Left renal cortex interstitium (tissue), 4 donors: ENCODE measurements at places on chromosomes 6 and 20.
A peak's percentile ranks its signal among the peaks of the same experiment; 100 is the strongest.

DNA sequence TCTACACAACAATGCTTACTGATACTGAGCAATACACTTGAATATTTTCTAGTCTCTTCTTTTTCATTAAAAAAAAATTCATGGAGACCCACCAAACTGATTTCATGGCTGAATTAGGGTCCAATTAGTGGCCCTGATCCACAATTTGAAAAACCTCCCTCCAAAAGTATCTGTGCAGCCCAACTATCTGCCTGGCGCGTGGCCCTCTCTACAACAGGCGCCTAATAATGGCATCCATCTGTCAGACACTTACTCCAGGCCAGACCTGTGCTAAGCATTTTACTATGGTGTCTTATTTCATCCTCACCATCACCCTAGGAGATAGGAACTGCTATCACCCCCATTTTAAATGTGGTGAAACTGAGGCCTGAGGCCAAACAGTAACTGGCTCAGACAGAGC, 14.0 kb downstream of the TFEB start:
- DNase-seq = no peak

- DNase-seq = no peak
Observed at GRCh38 chr20:33172781-33173180, 4.8 kb downstream of the BPIFA2 start.

- DNase-seq = no peak
Observed at GRCh38 chr6:11012976-11013720, 31.0 kb downstream of the ELOVL2 start.

GRCh38 chr20:55353206-55353605, 652.1 kb downstream of the CBLN4 start:
- no peak for DNase-seq

- peak; percentile 61 for DNase-seq
Observed at GRCh38 chr6:143575440-143575839, 63.9 kb upstream of the FUCA2 start.

DNA sequence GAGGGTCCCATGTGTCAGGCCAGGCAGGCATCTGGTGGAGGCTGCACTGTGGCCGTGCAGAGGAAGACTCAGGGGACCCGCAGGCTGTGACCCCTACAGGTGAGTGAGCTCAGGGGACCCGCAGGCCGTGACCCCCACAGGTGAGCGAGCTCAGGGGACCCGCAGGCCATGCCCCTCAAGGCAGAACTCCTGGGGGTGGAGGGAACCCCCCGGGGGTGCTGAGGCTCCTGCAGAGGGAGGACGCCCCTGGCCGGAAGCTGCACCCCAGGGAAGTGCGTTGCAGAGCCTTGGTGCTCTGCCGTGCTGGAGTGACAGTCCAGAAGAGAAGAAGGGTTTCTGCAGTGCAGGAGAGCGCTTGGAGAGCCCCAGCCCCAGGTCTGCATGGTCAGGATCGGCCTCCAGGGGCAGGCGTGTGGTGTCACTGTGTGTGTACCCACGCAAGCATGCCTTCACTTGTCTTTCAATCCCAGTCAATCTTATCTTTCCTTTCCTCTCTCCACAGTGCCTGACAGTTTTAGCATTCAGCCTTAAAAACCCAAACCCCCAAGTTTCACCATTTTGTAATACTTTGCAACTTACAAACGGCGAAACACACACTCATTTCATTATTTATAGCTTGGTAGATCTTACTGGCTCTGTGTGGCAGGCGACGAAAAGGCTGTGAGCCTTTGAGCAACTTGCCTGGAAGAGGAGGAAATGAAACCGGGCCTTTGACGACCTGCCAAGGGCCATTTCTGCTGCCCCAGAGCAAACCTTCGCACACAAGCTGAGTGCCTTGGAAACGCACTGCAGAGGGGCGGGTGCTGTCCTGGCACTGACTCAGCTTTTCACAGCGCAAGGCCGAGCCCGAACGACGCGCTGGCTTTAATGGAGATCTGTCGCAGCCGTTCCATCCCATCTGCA, 101.4 kb upstream of the AGPAT4 start:
- no peak for DNase-seq

- no peak for DNase-seq
Observed at GRCh38 chr6:33013608-33014007, 4.2 kb upstream of the HLA-DOA start.

- no peak for DNase-seq
Observed at GRCh38 chr6:96089173-96089572, 73.4 kb downstream of the FUT9 start.

DNA sequence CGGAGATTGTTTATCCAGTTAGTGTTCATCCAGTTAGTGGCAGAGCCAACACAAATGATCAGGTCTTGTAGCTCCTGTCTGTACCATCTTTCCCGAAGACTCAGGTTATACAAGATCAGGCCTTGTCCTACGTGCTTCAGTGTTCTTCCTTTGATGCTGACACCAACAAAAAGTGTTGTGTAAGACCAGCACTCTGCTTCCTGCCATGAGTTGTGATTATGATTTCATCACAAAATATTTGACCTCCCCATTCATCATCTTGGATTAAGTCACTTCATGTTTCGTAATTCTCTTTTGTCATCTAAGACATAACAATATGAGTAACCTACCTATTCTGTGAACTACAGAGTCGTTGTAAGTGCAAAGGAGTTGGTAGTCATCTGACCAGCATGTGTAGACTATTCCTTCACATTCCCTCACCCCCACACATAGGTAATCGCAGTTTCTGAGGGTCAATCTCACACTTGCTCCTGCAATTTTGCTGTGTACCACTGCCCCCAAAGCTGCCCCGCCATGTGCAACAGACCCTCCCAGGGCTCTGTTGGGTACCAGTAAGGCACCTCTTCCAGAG, 135.6 kb upstream of the SLC22A23 start:
- no peak for DNase-seq

DNA sequence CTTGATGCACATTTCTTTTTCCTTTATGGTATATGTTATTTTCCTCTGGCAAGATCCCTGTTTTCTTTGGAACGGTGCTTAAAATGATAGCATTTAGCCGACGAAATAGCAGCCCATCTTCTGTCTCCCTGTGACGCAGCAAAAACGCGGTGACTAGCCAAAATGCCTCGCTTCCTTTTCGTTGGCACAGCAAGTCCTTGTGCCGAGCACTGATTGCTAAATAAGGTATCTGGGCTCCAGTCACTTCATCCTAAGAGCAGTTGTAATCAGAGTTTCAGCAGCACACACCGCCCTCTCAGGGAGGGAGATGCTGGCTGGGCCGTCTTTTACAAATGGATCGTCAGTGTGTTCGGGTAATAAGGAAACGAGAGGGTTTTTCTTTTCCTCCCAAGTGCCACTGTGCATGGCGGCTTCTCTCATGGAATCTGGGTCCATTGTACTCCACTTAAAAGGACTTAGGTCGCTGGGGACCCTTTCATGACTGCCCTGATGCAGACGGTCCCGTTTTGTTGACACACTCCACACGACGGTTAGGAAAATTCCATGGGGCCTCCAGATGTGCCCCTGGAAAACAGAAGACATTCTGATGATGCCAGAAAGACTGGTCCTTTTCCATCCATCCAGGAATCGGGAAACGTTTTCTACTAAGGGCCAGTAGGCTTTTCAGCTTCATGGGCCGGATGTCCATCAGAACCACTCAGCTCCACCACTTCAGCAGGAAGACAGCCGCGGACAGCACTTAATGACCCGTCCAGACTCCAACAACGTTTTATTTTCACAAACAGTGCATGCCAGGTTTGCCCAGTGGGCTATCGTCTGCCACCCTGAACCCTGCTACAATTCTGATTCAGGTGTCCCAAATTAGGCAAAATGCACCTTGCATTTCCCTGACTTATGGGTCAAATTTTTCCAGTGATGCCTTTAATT, 185.5 kb downstream of the CDH4 start:
- DNase-seq = no peak

DNA sequence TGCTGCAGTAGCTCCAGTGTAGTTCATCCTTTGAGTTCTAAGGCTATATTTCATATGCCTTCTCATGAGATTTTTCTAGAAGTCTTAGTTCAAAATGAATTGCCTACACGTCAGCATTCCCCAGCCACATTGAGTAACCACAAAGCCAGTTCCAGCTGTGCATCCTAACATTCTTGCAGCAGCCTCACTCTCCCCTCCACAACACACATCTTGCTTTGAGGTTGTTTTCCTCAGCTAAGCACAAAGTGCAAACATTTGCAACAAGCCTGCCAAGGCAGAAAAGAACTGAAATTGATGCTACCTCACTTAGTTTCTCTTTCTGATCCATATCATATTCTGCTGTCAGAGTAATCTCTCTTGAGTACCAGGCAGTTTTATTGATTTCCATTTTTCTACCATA, 160.7 kb upstream of the KCNQ5 start:
- DNase-seq = no peak

DNA sequence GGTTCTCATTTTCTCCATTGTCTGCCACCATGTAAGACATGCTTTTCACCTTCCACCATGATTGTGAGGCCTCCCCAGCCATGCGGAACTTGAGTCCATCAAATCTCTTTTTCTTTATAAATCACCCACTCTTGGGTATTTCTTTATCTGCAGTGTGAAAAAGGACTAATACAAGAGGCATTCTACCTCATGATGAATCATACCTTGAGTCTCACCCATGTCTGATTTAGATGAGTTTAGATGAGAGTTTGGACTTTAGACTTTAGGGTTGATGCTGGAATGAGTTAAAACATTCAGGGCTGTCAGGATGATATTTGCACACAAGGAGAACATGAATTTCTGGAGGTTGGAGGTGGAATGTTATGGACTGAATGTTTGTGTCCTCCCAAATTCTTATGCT, 545.6 kb downstream of the C6orf118 start:
- DNase-seq = no peak

- DNase-seq = no peak
Observed at GRCh38 chr20:57061051-57061900, 205.2 kb downstream of the BMP7 start.

DNA sequence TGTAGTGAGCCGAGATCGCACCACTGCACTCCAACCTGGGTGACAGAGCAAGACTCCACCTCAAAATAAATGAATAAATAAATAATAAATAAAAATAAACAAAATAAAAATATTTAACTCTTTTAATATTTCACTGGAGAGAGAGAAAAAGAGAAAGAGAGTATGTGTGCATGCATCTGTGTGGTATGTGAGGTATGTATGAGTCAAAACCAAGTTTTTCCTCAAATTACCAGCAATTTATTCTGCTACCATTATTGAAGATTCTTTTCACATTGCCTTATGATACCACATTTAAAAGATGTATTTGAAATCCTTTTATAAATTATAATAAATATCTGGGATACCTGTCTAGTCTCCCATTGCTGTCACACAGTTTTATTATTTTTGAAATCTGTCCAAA, 122.1 kb downstream of the CD164 start:
- DNase-seq = no peak

DNA sequence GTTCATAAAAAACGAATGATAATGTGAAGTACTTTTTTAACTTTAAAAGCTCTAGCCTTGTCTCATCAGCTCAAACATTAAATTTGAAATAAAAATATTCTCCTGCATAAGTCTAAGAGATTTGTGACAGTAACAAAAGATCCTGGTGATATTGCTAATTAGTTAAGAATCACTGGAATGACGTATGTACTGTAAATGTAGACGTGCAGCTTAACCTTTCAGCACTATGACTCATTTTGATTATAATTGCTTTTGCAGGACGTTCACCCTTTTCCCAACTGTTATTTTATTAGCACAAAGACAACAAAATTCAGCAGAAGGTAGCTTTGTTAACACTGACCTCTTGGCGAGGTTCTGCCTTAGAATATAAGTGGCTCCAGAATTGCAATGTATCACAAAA, 68.6 kb downstream of the TENT5A start:
- no peak for DNase-seq
